ENCODE measurements at places on chromosomes 11 and 22.

- DNase-seq = no peak
Measured at GRCh38 chr11:84103096-84103495, 816.9 kb upstream of the CCDC90B start.

- DNase-seq = no peak
Measured at GRCh38 chr11:69928121-69928520, 108.9 kb upstream of the FGF3 start.

DNA sequence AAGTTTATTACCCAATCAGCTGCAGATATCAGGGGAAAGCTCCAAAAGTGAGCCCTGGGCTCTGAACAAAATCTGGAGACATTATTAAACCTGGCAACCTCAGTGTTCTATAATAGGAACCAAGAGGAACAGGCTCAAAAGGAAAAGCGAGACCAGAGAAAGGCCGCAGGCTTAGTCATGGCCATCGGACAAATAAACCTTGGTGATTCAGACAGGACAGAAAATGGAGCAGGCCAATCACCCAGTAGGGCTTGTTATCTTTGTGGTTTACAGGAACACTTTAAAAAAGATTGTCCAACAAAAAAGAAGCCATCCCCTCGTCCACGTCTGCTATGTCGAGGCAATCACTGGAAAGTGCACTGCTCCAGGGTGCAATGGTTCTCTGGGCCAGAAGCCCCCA lies 7.7 kb upstream of the PANX1 start:
- no peak for DNase-seq

DNA sequence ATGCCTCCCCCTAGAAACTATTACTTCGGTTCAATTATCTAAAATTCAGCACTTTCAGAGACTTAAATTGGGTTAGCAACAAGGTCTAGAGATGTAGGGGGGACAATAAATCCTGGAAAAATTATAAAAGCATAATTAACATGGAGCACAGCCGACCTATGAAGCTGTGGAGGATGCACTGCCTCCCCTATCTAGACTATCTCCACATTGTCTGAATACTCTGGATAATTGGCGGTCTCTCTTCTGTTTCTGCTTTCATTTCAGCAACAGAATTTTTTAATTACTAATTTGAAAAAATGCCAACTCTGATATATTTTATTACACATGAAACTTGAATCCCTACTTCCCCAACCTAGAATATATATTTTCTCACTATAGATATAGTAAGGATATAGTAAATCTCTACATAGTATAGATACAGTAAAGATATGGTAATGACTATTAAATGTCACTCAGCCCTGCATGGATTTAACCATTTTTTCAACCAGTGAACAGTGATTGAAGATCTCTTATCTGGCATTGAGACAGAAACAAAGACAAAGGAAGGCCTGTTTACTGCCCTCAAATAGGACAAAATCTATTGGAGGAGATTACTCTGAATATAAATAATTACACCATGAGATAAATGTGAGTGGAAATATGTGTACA lies 157.6 kb downstream of the BLID start:
- no peak for DNase-seq

GRCh38 chr11:91792779-91793262 lies 431.8 kb upstream of the FAT3 start:
- DNase-seq = no peak

GRCh38 chr11:132254906-132255305 lies 884.5 kb downstream of the NTM start:
- DNase-seq = no peak

DNA sequence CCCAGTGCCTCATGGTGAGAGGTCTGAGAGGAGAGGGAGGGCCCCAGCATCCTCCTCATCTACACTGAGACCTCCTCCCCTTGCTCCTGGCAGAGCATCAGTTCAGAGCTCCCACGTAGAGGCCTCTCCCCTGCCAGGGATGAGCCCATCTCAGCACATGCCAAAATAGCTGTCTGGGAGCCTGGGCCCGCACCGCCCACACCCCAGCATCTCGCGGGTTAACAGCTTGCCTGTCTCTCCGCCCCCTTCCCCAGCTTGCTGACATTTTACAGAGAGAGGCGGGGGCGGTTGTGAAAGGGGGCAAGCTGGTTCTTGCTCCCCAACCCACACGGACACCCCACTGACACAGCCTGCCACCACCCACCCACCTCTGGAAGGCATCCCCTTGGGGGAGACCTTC lies 6.4 kb downstream of the DGKZ start:
- no peak for DNase-seq

DNA sequence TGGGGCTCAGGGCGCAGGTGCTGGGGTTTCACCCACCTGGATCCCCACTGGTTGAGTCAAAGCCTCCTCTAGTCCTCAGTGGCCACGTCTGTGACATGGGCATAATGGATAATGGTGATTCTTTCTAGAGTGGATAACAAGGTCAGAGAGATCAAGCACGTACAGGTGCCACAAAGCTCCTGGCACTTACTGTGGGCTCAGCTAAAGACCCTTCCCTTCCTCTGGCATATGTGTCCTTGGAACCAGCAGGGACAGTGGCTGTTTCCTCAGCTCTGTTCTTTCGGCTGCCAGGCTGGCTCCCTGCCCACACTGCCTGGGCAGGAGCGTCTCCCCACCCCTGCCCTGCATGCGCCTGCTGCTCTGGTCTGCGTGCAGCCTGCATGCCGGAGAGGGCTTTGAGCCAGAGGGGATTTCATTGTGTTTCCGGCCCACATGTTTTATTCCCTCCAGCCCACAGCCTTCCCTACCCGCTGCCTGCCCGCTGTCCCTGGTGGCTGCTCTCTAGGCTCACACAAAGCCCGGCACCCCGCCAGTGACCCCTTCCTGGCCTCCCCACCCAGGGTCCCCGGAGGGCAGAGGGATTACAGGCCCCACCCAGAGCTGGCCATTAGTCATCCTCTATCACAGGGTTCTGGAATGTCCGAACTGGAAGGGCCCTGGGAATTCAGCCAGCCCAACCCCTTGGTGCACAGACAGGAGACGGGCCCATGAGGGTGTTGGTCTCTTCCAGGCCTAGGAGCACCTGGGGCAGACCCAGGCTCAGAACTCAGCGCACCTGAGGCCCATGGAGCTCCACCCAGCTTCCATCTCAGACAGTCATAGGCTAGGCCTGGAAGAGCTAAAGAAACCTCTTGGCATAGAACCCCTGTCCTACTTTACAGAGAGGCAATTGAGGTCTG lies 55.3 kb upstream of the GCAT start:
- peak; percentile 83 for DNase-seq

DNA sequence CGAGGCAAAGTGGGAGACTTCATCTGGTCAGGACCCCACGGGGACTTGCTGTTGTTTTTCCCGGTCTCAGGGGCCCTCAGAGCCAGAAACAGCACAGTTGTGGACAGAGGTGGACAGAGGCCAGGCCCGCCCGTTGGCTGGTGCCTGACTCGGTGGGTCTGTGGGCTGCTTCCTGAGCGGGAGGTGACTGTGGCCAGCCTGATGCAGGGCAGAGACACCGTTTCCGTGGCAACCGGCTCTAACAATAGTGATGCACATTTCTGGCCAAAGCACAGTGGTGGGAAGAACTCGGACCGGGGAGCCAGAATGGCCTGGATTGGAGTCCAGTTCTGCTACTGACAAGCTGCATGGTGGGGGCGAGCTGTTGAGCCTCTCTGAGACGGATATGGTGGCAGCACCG lies 58.7 kb upstream of the ATXN10 start:
- no peak for DNase-seq

GRCh38 chr11:16606784-16607674 lies 131.4 kb upstream of the C11orf58 start:
- no peak for DNase-seq

DNA sequence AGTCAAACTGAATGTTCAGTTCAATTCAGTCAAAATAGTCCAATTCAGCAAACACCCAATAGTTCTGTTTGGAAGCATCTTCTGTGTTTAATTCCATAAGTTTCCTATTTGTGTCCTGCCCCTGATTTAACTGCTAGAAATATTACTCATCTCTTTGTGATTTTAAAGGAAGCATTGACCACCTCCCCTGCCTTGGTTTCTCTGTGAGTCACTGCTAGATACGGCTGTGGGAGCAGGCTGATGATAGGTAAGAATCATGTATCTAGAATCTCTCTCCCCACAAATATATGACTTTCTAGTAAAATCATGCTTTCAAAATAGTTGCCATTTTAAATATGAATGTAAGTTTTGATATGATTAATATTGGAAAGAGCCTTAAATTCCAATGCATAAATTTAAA lies 888.5 kb downstream of the NTM start:
- DNase-seq = no peak

- no peak for DNase-seq
Measured at GRCh38 chr22:20440637-20441591, 3.3 kb upstream of the SCARF2 start.

GRCh38 chr11:28505232-28505631 lies 397.0 kb downstream of the METTL15 start:
- DNase-seq = peak; percentile 27

GRCh38 chr22:44181033-44181911 lies 547 bp downstream of the PARVG start:
- DNase-seq = no peak

DNA sequence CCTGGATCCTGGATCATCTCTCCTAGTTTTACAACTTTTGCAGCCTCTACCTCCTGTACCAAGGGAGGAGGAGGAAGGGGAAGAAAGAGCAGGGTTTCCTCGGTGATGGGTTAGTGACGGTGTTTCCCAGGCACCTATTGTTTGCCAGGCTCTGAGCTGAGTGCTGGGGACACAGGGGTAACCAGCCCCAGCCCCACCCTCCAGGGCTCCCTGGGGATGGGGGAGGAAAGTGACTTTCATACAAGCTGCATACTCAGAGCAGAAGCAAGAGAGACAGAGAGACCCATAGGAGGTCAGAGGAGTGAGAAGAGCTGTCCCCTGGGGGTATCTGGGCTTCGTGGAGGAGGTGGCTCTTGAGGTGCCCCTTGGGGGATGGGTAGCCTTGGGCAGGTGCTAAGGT lies 89.4 kb upstream of the THY1 start:
- DNase-seq = no peak

- DNase-seq = no peak
Measured at GRCh38 chr11:125903711-125904659, at the start of gene DDX25. Gene DDX25 (plus strand): TSS chr11:125904508. CDS start chr11:125904518, 10 bp downstream.

GRCh38 chr11:1076061-1076665 lies 1.5 kb downstream of the MUC2 start:
- no peak for DNase-seq

GRCh38 chr11:111168871-111169270 lies 76.7 kb upstream of the POU2AF2 start:
- DNase-seq = no peak

DNA sequence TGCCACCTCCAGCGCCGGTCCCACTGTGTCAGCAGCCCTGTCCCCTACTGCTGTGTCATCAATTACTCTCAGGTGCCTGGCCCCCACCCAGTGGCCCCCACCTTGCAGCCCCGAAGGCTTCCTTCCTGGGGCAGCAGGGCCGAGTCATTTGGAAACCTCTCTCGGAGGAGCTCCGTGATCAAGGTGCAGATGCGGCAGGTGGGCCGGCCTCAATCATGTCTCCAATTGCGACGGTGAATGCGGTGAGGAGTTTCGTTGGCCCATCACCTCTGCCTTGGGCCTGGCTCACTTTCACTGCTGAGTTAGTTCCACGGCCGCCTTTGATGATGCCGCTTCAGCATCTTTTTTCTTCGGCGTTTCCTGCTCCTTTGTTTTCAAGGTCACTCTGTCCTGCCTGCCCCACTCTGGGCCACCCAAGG lies 11.3 kb upstream of the CXCR5 start:
- no peak for DNase-seq

Measured in LNCaP clone FGC (cell line).